ENCODE measurements at places on chromosomes 3 and 15. TPM values are rescaled to one million over a fixed set of nuclear protein-coding genes. Genes with fewer than 3 reads are reported as not detected.

DNA sequence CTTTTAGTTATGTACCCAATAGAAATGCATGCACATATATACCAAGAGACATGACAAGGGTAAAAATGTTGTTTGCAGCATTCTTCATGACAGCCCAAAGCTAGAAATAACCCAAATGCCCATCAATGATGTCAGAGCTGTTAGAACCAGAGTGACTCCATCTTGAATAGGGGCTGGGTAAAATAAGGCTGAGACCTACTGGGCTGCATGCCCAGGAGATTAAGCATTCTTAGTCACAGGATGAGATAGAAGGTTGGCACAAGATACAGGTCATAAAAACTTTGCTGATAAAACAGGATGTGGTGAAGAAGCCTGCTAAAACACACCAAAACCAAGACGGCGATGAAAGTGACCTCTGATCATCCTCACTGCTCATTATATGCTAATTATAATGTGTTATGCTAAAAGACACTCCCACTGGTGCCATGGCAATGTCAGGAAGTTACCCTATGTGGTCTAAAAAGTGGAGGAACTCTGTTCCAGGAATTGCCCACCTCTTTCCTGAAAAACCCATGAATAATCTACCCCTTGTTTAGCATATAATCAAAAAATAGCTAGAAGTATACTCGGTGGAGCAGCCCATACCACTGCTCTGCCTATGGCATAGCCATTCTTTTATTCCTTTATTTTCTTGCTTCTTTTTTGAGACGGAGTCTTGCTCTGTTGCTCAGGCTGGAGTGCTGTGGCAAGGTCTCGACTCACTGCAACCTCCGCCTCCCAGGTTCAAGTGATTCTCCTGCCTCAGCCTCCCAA, 32.9 kb downstream of the ZBTB11 start:
- no peak overlapping the region for H3K4me3 ChIP-seq
- H3K36me3 ChIP-seq, result peaks cover 6% of the 10 kb centered on the region
- H3K27me3 ChIP-seq, result no peaks in the 10 kb centered on the region
- DNase-seq, result peak; percentile 13
- H3K4me1 ChIP-seq, result no peaks in the 10 kb centered on the region
- H3K27ac ChIP-seq, result no peak overlapping the region

DNA sequence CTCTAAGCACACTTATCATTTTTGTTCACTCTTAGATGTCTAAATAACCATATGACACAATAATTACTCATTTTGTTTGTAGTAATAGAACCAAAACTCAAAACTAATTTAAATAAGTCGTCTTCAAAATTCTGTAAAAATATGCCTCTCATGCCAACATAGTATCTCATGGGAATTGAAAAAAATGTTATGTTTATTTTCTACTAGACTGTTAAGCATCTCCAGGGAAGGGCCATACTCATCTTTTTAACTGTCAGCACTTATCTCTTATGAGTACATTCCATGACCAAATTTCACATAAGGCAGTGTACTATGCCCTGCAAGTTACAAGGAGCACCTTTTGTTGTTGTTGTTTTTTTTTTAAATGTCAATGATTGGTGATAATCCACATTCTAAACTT, 18.3 kb upstream of the USF3 start:
- peaks cover 4% of the 10 kb centered on the region for H3K36me3 ChIP-seq
- H3K27me3 ChIP-seq, result no peaks in the 10 kb centered on the region
- no peak for DNase-seq
- H3K4me1 ChIP-seq, result no peaks in the 10 kb centered on the region
- H3K4me3 ChIP-seq, result no peak overlapping the region

The NCK1 gene
- 31.0 TPM for total RNA-seq

The FSIP1 gene
- 1.1 TPM for total RNA-seq

GRCh38 chr3:43161684-43162229, 55.9 kb upstream of the POMGNT2 start:
- H3K36me3 ChIP-seq, result no peaks in the 10 kb centered on the region
- no peak overlapping the region for H3K27ac ChIP-seq
- DNase-seq, result no peak
- no peaks in the 10 kb centered on the region for H3K4me1 ChIP-seq
- H3K27me3 ChIP-seq, result no peaks in the 10 kb centered on the region

The ABI3BP gene
- total RNA-seq, result 30.0 TPM

DNA sequence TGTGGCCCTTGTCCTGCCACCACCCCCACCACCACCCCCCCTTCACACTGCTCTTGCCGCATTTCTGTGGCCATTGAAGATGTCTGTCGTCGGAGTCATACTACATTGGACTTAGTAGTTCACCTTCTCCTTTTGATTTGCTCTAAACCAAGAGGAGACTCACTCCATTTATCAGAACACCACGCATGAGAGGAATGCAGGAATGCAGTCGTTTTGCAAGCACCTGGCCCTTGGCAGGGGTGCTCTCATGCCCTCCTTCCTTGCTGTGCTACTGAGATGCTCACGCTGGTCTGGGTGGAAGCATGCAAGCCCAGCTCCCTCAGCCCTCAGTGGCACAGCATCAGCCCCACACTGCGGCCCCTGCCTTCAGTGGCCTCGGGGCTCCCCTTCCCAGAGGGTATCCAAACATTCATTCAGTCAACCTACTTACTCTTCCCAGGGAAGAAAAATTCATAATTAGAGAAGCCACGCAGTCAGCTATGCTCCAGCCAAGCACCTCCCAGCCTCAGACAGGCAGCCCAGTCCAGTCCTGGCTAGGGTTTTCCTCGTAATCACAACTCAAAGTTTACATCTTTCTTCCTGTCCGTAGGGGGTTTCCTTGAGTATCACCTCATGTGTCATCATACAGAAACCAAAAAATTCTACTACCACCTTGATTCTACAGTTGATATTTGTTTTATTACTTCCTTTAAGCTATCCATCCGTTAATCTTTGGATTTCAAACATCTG, 520.0 kb downstream of the GABRG3 start:
- no peak overlapping the region for H3K27ac ChIP-seq
- H3K4me1 ChIP-seq, result no peaks in the 10 kb centered on the region
- H3K27me3 ChIP-seq, result no peaks in the 10 kb centered on the region
- H3K4me3 ChIP-seq, result no peak overlapping the region

The STXBP5L gene
- 12.8 TPM for total RNA-seq

GRCh38 chr3:14836049-14836468, 17.3 kb downstream of the FGD5 start:
- H3K27me3 ChIP-seq, result no peaks in the 10 kb centered on the region
- peaks cover 8% of the 10 kb centered on the region for H3K4me1 ChIP-seq
- peak; percentile 28 for DNase-seq
- H3K36me3 ChIP-seq, result no peaks in the 10 kb centered on the region

The CLSTN2 gene
- total RNA-seq, result 2.0 TPM

- H3K36me3 ChIP-seq, result no peaks in the 10 kb centered on the region
- H3K4me1 ChIP-seq, result peaks cover 29% of the 10 kb centered on the region
- no peak overlapping the region for H3K27ac ChIP-seq
- no peaks in the 10 kb centered on the region for H3K27me3 ChIP-seq
These were observed 7.9 kb upstream of the DUT start for GRCh38 chr15:48323294-48323693.

The GOLGA6D gene
- not detected for total RNA-seq

DNA sequence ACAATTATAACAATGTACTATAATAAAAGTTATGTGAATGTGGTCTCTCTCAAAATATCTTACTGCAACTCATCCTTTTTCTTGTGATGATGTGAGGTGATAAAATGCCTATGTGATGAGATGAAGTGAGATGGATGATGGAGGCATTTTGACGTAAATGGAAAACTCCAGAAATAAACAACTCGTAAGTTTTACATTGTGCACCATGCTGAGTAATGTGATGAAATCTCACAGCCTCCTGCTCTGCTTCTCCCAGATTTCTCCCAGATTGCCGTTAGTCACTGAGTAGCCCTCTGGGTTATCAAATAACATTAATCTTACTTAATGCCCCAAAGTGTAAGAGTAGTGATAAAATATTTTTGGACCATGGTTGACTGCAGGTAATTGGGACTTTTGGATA, 64.8 kb upstream of the SLCO2A1 start:
- no peaks in the 10 kb centered on the region for H3K27me3 ChIP-seq
- H3K36me3 ChIP-seq, result no peaks in the 10 kb centered on the region
- no peak for DNase-seq
- H3K4me3 ChIP-seq, result no peak overlapping the region
- no peak overlapping the region for H3K27ac ChIP-seq
- H3K4me1 ChIP-seq, result no peaks in the 10 kb centered on the region

The TSEN2 gene
- 12.9 TPM for total RNA-seq

The CHRNA3 gene
- 2.6 TPM for total RNA-seq

DNA sequence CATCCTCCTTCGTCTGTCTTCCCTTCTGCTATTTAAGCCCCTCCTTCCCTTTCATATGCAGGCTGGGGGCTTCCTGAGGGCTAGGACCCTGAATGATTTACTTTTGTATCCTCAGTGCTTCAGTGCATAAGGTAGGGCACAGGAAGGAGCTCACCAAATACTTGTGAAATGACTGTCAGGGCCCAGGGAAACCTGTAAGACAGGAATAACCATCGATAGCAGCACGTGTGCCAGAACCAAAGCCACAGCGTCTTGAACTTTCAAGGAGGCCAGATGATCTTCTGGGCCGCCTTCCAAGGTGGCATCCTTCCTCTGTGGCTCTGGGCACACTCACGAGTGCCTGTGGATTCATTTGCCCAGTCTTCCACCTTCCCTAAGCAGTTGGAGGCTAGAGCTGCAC, 3.9 kb downstream of the TMED3 start:
- H3K27ac ChIP-seq, result no peak overlapping the region
- H3K36me3 ChIP-seq, result peaks cover 65% of the 10 kb centered on the region
- peak; percentile 23 for DNase-seq
- H3K27me3 ChIP-seq, result no peaks in the 10 kb centered on the region
- H3K4me3 ChIP-seq, result no peak overlapping the region

The ACOX2 gene
- total RNA-seq, result 4.1 TPM

GRCh38 chr3:117526470-117527079, 817.0 kb downstream of the TUSC7 start:
- peak; percentile 26 for DNase-seq
- no peaks in the 10 kb centered on the region for H3K27me3 ChIP-seq
- no peaks in the 10 kb centered on the region for H3K36me3 ChIP-seq
- H3K27ac ChIP-seq, result no peak overlapping the region

The LYZL4 gene
- not detected for total RNA-seq

DNA sequence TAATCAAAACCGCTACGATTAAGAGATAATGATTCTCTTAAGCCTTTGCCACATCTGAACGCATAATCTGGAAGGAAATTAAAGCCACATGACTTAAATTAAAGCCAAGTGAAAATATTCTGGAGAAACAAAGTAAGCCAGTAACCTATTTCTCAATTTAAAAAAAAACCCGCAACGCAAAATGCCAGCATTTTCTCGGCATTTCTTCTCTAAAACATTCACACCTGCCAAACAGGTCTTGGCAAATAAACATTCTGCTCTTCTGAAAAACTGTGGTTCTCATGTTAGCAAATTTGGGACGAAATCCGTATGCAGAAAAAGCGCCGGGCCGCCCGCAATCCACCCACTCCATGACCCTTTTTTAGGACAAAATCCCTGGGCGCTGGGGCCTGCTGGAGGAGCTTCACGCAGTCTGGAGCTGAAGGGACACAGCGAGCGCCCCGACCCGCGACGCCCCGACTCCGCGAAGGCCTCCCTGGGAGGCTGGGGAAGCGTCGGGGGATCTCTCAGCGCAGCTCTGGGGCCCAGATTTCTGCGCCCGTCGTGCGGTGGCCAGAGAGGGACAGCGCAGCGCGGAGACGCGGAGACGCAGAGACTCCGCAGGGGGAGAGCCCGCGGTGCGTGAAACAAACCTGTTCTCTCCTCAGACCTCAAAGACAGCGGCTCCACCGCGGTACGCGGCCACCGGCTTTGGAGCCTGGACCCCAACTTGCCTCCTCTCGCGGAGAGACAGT, 471 bp downstream of the NKIRAS1 start:
- H3K36me3 ChIP-seq, result peaks cover 17% of the 10 kb centered on the region
- H3K27me3 ChIP-seq, result no peaks in the 10 kb centered on the region
- no peak for DNase-seq

DNA sequence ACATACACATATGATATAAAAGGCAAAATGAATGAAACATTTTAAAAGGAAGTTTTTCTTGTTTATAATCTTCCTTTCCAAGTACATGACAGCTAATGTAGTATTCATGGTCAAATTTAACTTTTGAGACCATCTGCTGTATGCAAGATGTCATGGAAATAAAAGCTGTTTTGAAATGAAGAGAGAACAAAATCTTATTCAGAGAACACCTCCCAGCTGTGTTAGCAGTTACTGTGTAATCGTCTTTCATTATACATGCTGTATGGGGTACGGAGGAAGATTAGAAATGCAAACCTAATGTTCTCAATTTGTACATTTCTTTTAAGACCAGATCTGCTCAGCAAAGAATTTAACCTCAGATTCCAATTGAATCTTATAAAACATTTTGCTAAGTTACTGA, 1182.3 kb downstream of the OTOL1 start:
- H3K36me3 ChIP-seq, result no peaks in the 10 kb centered on the region
- no peak overlapping the region for H3K27ac ChIP-seq
- H3K27me3 ChIP-seq, result no peaks in the 10 kb centered on the region
- H3K4me1 ChIP-seq, result no peaks in the 10 kb centered on the region
- no peak overlapping the region for H3K4me3 ChIP-seq

The CYP1A2 gene
- total RNA-seq, result not detected

- H3K4me3 ChIP-seq, result no peak overlapping the region
- H3K27ac ChIP-seq, result no peak overlapping the region
- no peak for DNase-seq
- H3K4me1 ChIP-seq, result no peaks in the 10 kb centered on the region
These were observed 118.2 kb upstream of the ADAMTS9 start for GRCh38 chr3:64805978-64806377.

The SIDT1 gene
- 26.3 TPM for total RNA-seq

DNA sequence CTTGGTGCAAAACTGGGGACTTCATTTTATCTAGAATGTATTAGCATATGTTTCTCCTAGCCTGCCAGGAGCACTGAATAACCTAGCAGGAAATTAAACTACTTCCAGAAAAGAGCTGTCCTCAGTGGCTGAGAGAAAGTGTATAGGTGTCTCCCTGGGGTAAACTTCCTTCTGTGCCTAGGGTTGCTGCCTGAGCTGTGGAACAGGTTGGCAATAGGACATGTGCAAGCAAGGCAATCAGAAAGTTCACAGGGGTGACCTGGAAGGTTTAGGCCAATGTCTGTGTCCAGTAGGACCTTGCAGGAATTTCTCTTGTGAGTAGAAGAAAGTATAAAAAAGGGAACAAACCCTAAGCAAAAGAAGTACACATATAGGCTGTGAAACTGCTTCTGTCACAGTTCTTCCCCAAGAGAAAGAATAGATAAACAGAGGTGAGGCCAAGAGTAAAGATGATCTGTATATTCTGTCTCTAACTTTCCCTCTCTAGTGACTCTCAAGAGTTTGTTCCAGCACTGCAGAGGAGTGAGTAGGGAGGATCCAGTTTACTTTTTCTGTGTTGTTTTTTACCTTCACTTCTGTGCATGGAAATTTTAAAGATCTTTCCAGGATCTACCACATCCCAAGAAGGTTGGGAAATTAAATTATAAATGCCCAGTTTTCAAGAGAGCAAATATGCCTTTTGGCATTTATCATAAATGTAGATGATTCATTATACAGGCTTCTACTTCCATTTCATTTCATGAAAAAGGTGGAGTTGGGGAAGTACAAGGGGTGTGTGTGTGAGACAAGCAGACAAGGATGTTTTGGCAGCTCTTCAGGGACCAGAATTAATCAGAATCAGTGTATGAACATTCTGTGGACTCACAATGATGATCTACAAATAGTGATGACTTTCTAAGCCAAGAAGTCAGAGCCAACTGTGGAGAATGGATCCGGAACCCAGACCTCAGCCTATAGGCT, 155.2 kb downstream of the RBPMS2 start:
- no peak overlapping the region for H3K4me3 ChIP-seq
- H3K36me3 ChIP-seq, result peaks cover 9% of the 10 kb centered on the region
- H3K27ac ChIP-seq, result peak overlapping the region; percentile 41
- H3K27me3 ChIP-seq, result no peaks in the 10 kb centered on the region
- peaks cover 66% of the 10 kb centered on the region for H3K4me1 ChIP-seq

The CHRM5 gene
- not detected for total RNA-seq
